ENCODE measurements at places on chromosomes 6 and 20. TPM values are rescaled to one million over a fixed set of nuclear protein-coding genes. Genes with fewer than 3 reads are reported as not detected.

The LY6G6C gene
- not detected for total RNA-seq

The VSTM2L gene
- total RNA-seq, result 11.1 TPM

The CRISP2 gene
- not detected for total RNA-seq

The NEURL2 gene
- total RNA-seq, result 7.6 TPM

The SMIM8 gene
- total RNA-seq, result 17.2 TPM

The OPRM1 gene
- total RNA-seq, result not detected

The FRK gene
- 2.6 TPM for total RNA-seq

The SIRPD gene
- not detected for total RNA-seq

The TSPO2 gene
- total RNA-seq, result not detected

The ADAM33 gene
- 3.0 TPM for total RNA-seq

The TMEM170B gene
- total RNA-seq, result 4.2 TPM

The PSORS1C2 gene
- not detected for total RNA-seq

The RAB44 gene
- 0.11 TPM for total RNA-seq

Measured in cardiac septum (tissue), 1 donor.